ENCODE measurements at places on chromosomes 5 and 9.

DNA sequence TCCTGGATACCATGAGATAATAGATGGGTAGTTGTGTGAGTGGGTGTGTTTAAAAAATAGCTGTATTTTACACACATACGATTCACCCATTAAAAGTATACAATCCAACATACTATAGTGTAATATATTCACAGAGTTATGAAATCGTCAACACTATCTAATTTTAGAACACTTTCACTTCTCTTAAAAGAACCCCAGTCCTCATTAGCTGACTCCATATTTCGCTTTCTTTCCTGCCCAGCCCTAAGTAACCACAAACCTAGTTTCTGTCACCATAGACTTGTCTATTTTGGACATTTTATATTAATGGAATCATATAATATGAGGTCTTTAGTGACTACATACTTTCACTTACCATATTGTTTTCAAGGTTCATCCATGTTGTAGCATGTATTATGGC lies 63.8 kb upstream of the S1PR3 start:
- DNase-seq: no peak

DNA sequence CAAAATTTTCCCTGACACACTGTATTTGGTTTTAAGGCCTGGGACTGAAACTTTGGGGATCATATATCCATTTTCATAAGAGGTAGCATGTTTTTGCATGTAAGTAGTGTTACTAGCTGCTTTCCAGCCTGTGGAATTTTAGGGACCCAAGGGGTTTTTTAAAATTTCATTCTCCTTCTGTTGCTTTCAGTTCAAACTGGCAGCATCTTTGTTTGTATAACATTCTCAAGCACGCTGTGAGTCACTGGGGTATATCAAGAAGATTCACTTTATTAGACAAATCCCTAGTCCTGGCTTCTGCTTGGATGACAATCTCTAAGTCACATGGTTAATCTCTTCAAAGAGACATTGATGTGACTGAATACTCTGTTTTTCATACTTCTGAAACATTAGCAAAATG lies 479.0 kb downstream of the CYLC2 start:
- no peak for DNase-seq

DNA sequence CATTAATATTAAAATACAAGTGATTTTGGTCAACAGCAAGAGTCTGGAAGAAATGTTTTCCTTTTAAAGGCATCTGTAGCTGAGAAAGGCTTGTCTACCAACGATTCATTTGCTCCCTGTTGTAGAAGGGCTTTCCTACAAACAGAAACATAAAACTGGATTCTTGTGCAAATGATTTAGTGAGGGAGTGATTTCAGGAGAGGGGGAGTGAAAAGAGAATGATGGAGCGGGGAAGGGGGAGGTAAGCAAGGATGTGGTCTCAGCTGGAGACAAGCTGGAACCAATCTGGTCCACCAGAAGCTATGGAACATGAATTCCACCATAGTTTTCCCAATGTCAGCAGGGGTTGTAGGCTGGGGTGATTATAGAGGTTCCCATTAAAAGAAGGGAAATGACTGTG lies 196.3 kb downstream of the FBXO4 start:
- DNase-seq: no peak

GRCh38 chr5:154366353-154366752 lies 79.4 kb upstream of the SAP30L start:
- no peak for DNase-seq

- DNase-seq: no peak
Observed at GRCh38 chr9:34321451-34321850, 7.6 kb downstream of the KIF24 start.

- DNase-seq: no peak
Observed at GRCh38 chr9:81410201-81410600, 279.1 kb downstream of the TLE1 start.

DNA sequence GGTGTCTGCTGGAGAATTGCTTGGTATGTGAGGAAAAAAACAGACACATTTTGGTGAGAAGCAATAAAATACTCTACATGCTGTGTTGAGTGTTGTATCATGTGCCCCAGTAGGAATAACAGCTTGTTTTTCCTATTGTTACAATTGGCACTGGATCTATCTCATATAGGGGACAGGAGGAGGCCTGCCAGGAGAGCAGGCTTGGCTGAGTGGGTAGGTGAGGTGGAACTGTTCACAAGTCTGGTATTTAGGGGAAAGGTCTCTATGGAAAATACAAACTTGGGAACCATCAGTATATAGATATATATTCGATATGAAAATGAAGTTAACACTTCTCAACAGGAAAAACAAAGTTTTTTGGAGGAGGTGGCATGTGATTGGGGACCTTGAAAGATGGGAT lies 9.5 kb upstream of the SH3TC2 start:
- DNase-seq: no peak

DNA sequence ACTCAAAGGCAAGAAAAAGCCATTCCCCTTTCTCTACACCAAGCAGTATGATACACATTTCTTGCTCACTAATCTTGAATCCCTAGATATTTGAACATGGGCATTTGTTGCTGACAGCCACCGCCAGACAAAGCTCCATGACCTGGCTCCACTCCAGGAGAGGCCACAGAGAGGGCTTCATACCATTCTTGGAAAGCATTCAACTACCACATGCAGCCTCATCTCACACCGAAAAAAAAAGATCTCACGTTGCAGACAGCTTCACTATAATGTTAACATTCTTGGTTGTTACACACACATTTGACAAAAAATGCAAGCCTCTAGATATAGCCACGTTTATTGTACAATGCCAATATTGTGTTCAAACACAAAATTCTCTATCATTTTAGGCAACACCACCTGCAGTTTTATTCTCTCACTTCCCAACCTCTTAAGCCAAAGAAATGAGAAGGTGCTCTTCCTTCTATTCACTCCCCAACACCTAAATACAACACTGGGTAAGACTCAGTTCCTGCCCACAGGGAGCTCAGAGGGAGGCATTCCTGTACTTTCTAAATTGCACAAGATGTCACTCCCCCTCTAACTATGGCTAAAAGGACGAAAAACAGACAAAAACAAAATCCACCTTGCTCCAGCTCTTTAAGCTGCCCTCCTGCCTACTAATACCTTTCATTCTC lies 222.4 kb downstream of the TSSK1B start:
- peak; percentile 69 for DNase-seq

DNA sequence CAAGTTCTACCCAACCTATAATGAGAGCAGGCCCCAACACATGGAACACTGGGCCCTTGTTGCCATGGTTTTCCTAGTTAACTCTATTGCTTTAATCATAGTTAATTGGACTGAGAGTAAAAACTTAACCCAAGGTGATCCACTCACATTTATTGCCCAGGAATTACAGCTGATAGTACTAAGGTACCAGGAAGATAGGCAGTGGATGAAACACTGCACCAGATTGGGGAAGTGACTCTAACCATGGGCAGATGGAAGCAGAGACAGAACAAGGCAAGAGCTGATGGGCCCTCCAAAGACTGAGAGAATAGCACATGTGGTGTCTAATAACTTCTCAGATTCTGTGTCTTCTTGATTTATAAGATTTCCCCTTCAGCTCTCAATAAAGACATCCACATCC lies 145.7 kb upstream of the TRIM32 start:
- DNase-seq: no peak

GRCh38 chr5:168432903-168433302 lies 53.4 kb upstream of the RARS1 start:
- DNase-seq: no peak

DNA sequence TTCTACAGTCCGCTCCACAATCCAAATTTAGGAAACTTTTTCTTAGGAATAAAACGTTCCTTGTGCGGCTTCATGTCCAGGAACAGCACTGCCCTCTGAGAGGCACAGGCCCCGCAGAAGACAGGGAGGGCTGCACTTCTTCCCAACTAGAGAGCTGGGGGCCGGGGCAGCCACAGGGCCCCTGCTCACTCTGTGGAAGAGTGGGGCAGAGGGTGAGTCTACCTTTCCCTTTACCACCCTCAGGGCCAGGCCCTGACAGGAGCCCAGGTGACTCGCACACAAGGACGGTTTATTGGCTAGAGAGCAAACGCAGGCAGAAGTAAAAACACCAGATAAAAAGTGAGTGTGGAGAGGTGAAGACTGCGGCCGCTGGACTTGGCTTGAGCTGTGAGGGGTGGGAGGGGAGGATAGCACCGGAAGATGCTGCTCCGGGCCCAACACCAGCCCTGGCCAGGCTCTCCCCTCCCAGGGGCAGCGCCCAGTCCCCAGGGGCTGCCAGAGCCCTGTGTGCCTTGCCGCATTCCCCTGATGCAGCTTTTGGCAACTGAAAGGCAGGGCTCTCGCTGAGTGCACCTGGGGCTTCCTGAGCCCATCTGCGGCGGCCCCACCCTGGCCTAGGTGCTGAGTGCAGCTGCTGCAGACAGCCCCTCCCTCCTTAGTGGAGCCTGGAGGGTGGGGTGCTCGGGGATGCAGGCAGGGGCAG lies 20.2 kb downstream of the SH3GLB2 start:
- DNase-seq: no peak

GRCh38 chr9:134544388-134545214 lies 97.0 kb upstream of the COL5A1 start:
- peak; percentile 69 for DNase-seq

DNA sequence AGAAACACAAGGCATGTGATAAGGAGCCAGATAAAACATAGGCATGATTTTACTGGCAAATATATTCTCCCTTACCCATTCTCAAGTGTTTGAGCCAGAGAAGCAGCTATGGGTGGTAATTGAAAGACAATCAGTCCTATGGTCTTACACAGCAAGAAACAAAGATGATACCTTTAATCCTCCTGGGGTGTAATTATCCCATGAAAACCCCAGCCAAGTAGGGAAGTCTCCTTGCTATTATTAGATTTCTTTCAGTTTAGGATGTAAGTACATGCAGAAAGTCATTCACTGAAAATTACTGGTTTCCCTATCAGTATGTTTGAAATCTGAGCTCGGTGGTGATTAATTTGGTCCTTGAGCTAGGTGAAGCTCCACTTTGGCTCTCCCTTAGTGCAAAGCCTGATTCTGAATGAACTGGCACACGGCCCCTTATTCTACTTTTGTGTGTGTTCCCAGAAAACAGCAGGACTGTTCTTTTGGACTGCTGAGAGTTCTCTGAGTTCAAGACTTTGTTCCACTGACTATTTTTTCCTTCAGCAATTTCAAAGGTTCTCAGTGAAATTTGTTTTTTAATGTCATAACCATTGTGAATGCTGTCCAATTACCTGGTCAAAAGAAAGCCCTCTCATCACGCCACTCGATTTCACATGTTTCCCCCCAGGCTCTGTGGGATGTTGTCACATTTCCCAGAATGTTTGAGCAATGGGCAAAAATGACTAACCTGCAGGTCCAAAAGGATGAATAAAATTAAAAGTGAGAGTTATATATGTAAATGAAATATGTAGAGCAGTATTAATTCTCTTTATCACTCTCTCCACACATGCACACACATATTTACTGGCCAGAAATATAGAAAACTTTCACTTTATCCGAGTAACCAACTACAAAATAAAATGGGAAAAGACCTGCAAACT lies 343.0 kb downstream of the RAB3C start:
- peak; percentile 38 for DNase-seq

DNA sequence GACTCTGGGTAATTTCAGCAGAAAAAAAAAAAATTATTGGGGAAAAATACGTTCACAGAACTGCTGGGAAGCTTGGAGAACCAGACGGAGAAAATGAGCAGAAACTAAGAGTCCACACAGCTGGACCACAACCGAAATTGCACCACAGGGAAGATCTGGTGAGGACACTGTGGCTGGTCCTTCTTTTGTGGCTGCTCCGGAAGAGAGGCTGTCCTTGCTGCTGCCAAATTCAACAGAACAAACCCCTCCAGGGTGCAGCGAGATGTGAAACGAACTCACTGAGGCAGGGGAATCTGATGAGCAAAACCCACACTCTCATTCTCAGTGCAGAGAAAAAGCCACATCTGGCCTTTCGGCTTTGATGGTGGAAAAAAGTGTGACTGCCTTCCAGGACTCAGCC lies 200.0 kb downstream of the ACTL7B start:
- DNase-seq: no peak

DNA sequence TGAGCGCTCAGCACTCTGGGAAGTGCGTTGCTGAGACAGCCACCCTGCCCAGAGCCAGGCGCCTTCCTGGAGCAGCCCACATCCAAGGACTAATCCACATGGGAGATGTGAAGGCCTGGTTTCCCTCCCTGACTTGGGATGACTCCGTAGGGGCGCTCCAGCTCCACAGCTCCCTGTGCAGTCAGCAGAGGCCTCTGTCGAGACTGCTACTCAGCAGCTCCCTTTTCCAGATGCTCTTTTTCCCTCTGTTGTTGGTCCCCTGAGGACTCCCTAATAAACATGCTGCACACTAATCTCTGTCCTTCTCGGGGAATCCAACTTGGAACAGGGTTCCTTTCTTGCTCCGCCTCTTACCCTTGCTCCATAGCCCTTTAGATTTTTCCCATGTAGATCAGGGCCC lies 237.3 kb downstream of the ZSWIM6 start:
- DNase-seq: no peak

- no peak for DNase-seq
Observed at GRCh38 chr5:150506571-150507473, 1.1 kb upstream of the NDST1 start.

DNA sequence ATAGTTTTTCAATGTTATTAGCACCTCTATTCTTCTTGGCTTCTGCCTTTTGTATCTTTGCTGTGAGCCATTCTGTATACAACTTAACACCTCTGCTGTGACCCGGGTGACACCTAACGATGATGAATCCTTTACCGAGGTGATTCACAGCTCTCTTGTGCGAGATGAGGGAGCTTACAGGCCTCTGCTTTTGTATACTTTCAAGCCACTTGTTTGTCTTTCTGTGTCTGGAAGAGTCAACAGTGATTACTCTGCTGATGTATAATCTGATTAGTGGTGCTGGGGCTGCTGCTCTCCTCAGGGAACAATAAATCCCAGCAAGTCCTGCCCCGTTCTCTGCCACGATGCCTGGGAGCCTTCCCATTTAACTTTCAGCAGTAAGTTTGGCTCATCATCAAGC lies 442.9 kb upstream of the SGCD start:
- DNase-seq: no peak

GRCh38 chr5:112787896-112788295 lies 50.2 kb downstream of the APC start:
- no peak for DNase-seq

GRCh38 chr9:38180656-38181055 lies 111.6 kb upstream of the SHB start:
- no peak for DNase-seq

DNA sequence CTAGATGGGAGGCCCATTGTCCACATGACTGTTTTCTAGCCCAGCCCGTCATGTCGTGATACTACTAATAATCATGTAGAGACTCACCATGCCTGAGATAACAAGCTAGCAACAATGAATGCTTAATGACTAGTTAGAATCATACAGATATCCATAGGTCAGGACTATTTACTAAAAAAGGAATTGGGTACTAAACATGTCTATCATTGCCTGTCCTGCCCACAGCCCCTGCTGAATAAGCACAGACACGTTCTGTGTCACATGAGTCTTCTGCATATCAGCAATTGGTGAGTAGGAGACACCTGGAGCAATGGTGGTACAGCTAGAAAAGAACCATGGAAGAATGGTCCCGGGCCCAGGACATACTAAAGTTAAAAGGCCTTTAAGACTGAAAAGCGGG lies 18.0 kb downstream of the FRRS1L start:
- no peak for DNase-seq

Measured in left hindlimb (tissue), 1 donor.